ENCODE measurements at places on chromosomes 6 and 20. TPM values are rescaled to one million over a fixed set of nuclear protein-coding genes. Genes with fewer than 3 reads are reported as not detected.

FHL5 gene
- not detected for total RNA-seq

NKAPL gene
- 1.1 TPM for total RNA-seq

SLPI gene
- total RNA-seq: 0.70 TPM

WFDC12 gene
- total RNA-seq: not detected

PGBD1 gene
- total RNA-seq: 10.2 TPM

LHFPL5 gene
- total RNA-seq: not detected

ADA gene
- 15.3 TPM for total RNA-seq

GRCh38 chr6:166262743-166263515 lies 45.3 kb downstream of the PRR18 start:
- DNase-seq: no peak

GRCh38 chr6:125922322-125922860 lies 34.2 kb upstream of the HINT3 start:
- DNase-seq: no peak

GRCh38 chr20:32019156-32019510 lies 8.9 kb downstream of the CCM2L start:
- peak; percentile 44 for DNase-seq

DNA sequence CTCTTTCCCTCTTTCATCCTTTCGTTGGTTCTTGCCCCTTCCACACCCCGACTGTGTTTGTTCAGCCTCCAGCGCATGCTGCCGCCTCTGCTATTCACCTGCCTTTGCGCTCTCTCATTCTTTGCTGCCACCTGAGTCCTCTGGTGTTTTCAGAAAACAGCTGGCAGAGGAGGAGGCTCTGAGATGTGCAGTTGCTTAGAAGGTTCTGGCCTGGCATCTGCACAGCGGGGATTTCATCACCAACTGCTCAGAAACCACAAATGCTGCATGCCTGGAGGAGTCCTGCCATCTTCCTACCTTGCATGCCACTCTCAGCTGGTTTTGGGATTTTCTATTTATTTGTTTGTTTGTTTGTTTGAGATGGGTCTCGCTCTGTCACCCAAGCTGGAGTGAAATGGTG lies 39.2 kb upstream of the CLDN20 start:
- DNase-seq: no peak

DNA sequence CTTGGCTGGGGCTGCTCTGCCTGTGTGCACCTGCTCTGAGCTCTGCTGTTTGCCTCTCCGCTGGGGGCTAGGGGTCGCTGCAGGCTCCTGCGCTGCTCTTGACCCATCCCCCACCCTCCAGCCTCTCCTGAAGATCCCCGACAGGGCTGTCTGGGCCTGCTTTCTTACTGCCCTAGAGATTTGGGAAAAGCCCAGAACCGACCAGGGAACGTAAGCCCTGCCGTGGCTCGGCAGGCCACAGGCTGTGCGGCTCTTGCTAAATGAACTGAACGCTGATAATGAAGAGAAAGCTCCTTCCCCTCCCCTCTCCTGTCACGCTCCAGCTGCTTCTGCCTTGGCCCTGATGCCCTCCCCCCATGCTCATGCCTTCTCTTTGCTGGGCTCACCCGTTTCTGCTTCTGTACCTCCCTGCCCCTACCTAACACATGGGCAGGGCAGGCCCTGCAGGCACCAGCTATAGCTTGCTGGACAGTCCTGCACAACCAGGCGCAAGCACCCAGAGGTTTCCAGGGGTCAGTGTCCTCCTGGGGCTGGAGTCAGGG lies 32.0 kb upstream of the PCMTD2 start:
- peak; percentile 41 for DNase-seq

DNA sequence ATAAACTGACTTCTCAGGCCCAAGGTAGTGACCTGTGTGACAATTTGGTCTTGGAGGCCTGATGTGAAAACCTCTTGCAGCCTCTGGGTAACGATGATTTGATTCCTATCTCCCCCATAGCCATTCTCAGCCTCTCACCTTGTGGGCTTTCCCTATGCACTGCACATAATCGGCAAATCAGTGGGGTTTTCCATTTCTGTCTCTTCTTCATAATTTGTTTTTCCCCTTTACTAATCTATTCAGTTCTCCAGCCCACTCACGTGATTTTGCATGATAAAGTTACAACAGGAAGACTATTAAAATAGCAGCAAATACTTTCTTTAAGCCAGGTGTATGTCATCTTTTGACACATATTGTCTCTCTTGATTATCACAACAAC lies 893.7 kb downstream of the TFAP2A start:
- no peak for DNase-seq

DNA sequence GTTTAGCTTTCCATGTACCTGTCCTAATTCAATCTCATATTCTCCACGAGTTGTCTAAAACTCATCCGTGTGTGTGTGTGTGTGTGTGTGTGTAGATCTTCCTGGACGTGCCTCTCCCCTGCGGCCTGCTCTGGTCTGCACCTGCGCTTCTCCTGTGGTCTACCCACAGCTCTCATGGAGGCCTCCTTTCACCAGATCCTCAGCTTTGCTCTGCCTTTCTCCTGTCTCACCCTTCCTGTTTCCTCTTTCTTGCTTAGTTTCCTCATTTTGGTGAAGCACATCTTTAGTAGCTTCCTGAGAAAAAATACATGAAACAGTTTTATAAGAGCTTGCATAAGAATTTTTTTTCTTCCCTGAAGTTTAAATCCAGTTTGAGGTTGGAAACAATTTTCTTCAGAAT lies 18.1 kb downstream of the SLX4IP start:
- peak; percentile 45 for DNase-seq

DNA sequence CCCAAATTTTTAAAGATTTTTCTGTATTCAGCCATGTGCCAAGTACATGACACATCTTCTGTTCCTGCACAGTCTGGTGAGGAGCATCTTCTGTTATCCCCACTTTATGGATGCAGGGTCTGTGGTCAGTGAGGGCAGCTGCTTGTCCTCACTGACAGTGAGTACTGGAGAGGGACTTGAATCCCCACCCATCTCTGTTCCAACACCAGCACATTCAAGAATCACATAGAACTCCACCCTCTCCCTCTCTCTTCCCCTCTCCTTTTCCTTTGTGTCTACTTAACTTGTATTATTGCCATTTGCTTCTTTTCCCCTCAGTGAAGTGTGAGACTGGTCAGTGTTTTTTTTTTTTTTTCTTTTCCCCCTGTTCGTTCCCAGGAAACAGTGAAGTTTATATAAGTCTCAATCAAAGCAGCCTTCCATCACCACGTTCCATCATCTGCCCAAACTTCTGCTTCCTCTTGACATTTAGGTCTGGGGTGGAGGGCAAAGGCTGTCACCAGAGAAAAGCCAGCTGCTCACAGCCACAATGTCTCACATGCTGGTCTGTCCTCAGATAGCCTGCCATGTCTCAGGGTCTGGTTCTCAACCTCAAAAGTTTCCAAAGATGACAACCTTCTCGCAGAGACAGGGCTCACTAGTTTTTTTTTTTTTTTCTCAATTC lies 110.0 kb upstream of the SSTR4 start:
- DNase-seq: no peak

DNA sequence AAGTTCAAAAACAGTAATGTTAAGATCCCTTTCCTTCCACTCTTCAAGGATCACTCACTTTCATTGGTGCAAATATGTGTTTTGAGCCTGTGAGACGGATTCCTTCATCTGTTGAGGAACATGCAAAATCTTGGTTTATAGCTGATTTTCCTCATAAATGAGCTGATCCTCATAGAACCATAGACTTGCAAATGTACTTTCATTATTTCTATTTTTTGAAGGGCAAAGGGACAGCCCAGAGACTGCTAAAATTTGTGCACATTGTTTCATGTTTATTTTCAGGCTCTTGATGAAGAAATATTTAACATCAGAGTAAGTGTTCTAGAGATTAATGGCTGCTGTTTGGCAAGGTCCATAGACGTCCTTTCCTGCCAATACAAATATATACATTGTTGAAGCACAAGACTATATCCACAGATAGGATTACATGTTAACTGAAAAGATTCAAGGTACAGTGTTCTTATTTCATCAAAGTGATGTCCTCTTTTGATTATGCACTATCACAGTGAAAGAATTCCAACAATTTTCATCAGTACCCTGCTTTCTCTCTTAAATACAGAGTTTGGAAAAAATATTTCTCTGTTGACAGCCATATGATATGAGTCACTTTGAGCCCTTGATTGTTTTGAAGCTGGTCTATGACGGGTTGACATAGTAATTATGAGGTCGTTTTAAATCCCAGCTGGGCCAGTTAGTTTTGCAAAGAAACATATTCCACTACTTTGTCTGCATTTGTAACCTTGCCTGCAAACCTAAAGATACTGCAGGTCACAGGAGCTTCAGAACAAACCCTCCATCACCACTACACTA lies 95.7 kb downstream of the FILIP1 start:
- DNase-seq: peak; percentile 78

DNA sequence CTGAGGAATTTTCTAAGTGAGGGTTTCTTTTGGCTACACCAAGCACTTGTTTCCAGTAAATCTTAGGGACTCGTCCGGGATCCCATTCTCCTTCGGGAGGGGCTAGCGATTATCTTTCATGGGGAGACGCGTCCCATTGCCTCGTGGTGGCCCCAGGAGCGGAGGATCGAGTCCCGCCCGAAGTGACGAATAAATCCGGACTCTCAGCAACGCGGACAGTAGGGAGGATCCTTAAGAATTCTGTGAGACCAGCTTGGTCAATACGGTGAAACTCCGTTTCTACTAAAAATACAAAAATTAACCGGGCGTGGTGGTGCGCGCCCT lies 69.1 kb upstream of the PRSS16 start:
- DNase-seq: no peak

- DNase-seq: peak; percentile 88
Observed at GRCh38 chr6:3251462-3252314, 7.1 kb upstream of the PSMG4 start.

- peak; percentile 31 for DNase-seq
Observed at GRCh38 chr20:3071610-3072529, at the start of gene OXT. OXT (plus strand) TSS chr20:3071620; CDS start chr20:3071656, 36 bp downstream.

DNA sequence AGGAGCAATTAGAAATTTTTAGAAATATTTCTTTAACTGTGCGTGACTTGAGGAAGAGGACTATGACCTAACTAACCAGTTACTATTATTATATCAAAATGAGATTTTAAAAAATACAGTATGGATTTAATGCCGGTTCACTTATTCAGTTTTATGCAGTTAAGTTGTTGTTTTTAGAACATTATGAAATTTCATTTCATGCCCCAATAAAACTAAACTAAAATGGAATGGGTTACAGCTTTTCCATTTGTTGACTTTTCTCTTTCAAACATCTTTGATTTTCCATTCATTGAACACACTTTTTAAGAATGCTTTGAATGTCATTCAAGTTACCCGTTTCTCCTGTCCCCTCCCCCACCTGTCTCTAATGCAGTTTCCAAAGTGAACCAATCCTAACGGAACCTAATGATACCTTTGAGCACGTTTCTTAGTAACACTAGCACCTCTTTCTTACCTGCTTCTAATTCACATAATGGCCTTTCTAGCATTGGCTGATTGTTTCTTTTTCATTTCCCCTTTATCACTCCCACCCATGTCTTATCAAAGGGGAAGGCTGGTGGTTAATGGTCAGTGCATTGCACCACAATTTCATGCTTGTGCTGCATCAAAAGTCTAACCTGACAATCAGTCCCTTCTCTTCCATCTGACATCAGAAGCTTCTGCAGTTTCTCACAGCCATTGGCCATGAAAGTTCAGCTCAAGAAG lies 262.2 kb upstream of the TAB2 start:
- DNase-seq: no peak

DNA sequence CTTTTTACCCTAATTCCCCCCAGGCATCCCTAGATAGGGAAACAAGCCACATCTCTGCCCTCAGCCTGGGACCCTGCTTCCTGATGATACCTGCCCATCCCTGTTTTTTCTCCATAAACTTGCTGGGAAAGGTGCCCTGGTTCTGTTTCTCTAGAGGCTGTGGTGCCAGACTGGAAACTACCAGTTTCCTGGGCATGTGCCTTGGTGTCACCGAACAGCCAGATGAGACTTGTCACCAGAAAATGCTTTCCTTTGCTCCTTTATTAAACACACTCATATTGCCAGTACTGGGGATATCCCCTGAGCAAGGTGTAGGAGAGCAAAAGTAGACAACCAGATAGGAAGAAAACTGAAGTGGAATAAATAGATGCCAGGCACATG lies 16.8 kb downstream of the SRSF3 start:
- DNase-seq: no peak
